Left lobe of liver (tissue), 2 donors: ENCODE measurements at places on chromosomes 16 and 17. TPM values are rescaled to one million over a fixed set of nuclear protein-coding genes. Genes with fewer than 3 reads are reported as not detected.

- no peak for DNase-seq
Observed at GRCh38 chr16:64282181-64282580, 839.7 kb downstream of the CDH11 start.

GRCh38 chr17:44002141-44002848 is 2.1 kb upstream of the NAGS start:
- no peak for DNase-seq

DNA sequence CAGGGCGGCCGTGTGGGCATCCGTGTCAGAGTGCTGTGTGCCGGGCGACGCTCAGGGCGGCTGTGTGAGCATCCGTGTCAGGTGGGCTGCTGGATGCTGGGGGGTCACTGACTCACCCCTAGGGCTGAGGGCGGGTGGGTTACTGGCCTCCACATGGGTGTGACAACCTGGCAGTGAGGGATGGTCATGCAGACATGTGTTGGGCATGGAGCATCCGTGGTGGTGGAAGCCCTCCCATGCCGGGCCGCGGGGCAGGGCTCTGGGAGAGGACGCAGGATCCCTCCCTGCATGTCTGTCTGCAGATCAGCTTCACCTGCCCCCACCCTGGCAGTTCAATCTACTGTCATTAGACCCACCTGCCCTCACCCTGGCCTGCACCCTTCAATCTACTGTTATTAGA is 56.3 kb downstream of the METRNL start:
- DNase-seq: peak; percentile 36

DNA sequence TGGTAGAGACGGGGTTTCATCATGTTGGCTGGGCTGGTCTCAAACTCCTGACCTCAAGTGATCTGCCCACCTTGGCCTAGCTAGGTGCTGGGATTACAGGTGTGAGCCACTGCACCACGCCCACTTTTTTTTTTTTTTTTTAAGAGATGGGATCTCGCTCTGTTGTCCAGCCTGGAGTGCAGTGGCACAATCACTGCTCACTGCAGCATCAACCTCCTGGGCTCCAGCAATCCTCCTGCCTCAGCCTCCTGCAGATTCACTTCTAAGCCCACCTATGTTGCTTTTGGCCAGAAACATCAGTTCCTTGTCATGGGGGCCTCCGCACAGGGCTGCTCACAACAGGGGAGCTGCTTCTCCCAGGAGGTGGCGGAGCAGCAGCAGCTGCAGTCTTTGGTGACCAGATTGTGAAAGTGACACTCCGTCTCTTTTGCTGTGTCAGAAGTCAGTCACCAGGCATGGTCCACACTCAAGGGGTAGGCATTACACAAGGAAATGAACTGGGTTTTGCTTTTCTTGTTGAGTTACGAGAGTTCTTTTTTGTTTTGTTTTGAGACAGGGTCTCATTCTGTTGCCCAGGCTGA is 4.5 kb upstream of the NME4 start:
- DNase-seq: no peak

ENPP7 gene
- 2.9 TPM for total RNA-seq

SEC14L5 gene
- total RNA-seq: 0.33 TPM

EFCAB3 gene
- not detected for total RNA-seq

KRTAP3-1 gene
- total RNA-seq: not detected
